Cardiac muscle cell (in vitro differentiated cells and primary cell): ENCODE measurements at places on chromosomes 5 and 9. TPM values are rescaled to one million over a fixed set of nuclear protein-coding genes. Genes with fewer than 3 reads are reported as not detected.

GRCh38 chr9:106403081-106403480 lies 459.9 kb upstream of the ZNF462 start:
- DNase-seq, result no peak

GRCh38 chr5:91306497-91306896 lies 76.6 kb downstream of the ARRDC3 start:
- no peak for DNase-seq

- DNase-seq, result no peak
Observed at GRCh38 chr9:80948066-80948465, 741.3 kb downstream of the TLE1 start.

GRCh38 chr9:70291446-70291845 lies 32.7 kb downstream of the SMC5 start:
- DNase-seq, result no peak

DHX29 gene
- total RNA-seq, result 17.2 and 20.0 TPM in 2 replicates
